ENCODE measurements at places on chromosomes 11 and 22.

DNA sequence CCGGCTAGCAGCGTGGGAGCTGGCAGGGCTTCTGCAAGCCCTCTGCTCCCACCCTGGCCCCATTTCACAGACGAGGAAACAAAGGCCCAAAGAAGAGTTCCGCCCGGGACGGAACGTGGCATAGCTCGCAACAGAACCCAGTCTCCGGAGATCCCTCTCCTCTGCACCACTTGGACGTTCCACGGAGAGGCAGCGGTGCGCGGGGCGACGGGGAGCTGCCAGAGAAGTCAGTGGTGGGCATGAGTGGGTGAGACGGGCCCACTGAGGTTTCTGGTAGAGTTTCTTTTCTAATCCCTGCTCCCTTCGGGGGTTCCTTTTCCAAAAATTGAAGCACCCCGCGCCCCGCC is 554 bp upstream of the NECTIN1 start:
- no peak for DNase-seq

DNA sequence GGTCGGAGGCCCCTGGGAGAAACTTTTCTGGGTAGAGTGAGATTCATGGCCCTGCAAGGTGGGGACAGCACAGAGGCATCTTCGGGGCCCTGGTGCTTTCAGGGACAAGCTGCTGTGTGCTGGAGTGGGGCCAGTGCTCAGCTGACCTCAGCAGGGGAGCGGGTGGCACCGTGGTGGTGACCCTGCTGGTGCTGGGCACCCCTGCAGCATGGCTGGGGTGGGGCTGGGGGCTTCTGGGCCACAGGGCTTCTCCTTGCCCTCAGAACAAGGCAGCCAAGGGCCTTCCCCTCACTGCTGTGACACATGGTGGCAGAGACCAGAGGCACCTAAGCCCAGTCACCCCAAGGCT is 24.9 kb upstream of the GNB1L start:
- DNase-seq: no peak

GRCh38 chr11:17867341-17867740 is 132.8 kb downstream of the KCNC1 start:
- no peak for DNase-seq

- no peak for DNase-seq
Observed at GRCh38 chr22:17155941-17156340, 3.1 kb downstream of the HDHD5 start.

DNA sequence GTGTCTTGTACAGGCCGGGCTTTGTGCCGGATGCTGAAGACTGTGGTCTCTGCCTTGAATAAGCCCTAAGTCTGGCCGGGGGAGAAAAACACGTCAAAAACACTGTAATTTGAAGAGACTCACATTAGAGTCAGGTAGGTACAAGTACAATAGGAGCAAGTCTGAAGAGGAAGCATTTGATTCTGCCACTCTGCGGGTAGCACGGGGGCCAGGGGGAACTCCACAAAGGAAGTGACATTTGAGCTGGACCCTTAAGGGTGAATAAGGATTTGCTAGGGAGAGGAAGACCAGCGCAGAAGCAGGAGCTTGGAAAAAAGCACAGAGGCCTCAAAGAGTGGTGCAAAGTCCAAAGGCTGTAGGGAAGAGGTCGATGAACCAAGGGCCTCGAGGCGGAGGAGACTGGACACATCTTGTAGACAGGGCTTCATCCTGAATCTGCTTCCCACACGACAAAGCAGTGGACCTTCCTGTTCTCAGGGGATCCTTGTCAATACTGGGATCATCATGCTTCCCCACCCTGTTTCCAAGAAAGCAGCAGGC is 38.7 kb downstream of the BUD13 start:
- no peak for DNase-seq

DNA sequence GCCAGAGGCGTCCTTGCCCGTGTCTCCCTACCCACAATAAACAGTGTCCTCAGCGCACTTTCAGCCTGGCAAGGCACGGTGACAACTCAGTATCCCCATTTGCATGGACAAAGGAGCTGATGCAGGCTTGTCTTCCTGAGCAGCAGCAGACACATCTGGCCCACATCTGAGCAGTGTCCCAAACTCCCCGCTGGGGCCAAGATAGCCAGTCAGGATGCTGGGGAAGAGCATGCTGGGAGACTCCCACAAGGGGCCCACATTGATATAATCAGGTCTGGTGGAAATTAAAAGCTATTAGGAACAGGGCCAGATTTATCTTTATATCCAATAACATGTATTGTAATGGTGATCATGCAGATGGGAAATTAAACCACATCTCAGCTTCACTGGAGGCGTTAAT is 24.7 kb downstream of the DSCAML1 start:
- no peak for DNase-seq

GRCh38 chr22:26798462-26799065 is 141.2 kb downstream of the MIAT start:
- no peak for DNase-seq

DNA sequence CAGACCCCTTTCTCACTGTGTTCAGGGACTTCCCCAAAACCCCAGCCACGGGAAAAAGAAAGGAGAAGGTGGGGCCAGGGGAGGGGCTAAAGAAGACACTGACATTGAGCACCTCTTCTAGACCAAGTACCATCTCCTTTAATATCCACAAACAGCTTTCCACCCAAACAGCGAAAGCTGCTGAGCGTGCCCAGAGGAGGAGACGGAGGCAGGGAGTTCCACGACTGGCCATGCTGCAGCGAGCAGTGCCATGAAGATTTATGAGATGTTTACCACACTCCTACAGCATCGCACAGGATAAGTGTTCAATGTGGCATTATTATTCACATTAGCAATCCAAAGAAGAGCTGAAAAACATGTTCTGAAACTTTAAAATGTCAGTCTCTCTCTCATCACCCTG is 127.4 kb downstream of the LARGE1 start:
- no peak for DNase-seq

- DNase-seq: no peak
Observed at GRCh38 chr11:112025707-112026106, 499 bp downstream of the DLAT start.

- no peak for DNase-seq
Observed at GRCh38 chr11:110481523-110481922, 51.8 kb downstream of the FDX1 start.

DNA sequence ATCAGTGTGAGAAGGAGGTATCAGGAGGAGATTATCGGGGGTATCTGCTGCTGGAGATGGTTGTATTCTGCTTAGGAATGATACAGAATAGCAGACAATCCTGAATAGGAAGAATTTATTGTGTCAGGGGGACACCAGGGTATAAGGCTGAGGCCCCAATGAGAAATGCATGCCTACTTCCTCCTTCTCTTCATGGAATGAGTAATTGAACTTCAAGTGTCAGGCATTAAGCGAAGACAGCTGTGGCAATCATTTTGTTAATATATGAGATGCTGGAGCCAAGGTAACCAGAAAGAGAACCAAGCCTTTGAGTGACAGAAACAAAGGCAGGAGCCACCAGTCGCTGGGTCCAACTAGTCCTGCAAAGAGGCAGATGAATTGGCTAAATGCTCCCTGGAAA is 49.1 kb downstream of the KIRREL3 start:
- no peak for DNase-seq

- no peak for DNase-seq
Observed at GRCh38 chr22:42950281-42950680, 64.7 kb downstream of the PACSIN2 start.

DNA sequence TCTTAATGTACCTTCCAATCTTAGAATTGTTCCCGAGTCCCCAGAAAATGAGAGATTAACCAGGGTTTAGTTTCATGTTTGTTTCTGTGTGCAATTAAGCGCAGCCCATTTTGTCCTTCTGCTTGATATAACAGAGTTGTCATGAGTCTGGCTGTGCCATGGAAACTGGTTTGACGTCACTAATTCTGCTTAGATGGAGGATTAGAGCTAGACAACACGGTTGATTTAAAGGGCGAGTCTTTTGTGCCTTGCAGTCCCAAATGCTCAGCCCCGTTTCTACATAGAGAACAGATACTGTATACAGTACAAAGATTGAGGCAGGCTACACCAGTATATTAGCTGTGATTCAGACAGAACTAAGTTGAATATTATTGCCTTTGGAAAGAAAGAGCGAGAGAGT is 45.5 kb upstream of the ALKBH3 start:
- no peak for DNase-seq

DNA sequence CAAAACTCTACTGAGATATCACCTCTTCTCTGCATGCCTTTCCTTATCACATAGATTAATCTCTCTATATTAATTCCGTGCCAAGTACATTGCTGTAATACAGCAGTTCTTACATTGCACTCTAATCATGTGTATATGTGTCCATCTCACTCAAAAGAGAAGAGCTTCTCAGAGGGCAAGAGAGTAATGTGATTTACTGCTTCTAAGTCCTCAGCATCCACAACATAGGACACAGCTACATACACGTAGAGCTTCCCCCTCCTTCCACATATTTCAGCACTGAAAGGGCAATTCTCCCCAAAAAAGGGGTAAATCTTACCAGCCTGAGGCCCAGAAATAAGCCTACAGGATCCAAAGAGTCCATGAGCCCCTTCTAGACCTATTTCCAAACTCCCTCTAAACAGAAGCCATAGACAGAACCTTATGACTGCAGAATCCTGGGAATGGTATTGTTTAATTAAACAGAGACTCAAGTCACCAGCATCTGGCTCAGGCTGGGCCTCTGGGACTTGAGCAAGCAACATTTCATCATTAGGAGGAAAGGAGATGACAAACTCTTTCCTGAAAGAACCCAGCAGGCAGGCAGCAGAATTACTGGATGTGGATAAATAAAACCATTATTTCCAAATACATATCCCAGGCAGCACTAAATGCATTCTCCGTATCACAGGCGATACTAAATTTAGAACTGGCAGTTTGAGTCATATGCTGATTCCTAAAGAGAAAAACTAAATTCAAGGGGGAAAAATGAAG is 87.2 kb downstream of the KCNC1 start:
- DNase-seq: no peak

GRCh38 chr22:44396021-44396726 is 83.4 kb upstream of the SHISAL1 start:
- no peak for DNase-seq

GRCh38 chr11:133065847-133066485 is 466.3 kb downstream of the OPCML start:
- DNase-seq: no peak

- no peak for DNase-seq
Observed at GRCh38 chr11:48006301-48006992, 26.1 kb downstream of the PTPRJ start.

DNA sequence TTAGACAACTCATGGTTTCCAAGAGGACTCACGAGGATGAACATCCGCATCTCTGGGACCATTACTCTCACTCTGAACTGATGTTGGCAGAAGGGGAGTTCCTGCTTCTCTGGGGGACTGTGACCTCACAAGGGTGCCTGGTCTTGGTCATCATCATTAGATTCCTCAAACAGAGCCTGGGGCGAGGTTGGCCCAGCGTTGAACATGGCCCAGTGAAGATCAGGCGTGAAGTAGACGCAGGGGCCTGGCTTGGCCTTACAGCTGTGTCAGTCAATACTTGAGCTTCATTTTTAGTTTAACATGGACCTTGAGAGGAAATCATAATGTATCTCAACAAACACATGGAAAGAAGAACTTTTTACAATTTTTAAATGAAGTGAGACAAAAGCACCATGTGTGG is 617.1 kb downstream of the BRD1 start:
- no peak for DNase-seq

DNA sequence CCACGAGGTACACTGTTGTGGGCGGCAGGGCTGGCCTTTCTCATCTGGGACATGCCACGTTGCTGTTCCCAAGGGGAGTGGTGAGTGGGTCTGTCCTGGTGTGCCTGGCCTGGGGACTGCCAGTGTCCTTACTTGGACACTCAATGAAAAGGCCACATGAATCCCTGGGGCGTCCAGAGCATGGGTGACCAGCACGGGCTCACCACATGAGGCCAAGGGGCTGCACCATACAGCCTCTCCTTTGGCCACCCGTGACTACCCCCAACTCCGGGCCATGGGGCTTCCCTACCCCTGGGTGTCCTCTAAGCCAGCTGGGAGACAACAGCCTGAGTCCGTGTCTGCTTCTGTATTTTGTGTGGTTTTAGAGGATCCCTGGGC is 20.2 kb upstream of the TXNRD2 start:
- no peak for DNase-seq

- DNase-seq: no peak
Observed at GRCh38 chr22:44116755-44117684, 63.7 kb upstream of the PARVG start.

DNA sequence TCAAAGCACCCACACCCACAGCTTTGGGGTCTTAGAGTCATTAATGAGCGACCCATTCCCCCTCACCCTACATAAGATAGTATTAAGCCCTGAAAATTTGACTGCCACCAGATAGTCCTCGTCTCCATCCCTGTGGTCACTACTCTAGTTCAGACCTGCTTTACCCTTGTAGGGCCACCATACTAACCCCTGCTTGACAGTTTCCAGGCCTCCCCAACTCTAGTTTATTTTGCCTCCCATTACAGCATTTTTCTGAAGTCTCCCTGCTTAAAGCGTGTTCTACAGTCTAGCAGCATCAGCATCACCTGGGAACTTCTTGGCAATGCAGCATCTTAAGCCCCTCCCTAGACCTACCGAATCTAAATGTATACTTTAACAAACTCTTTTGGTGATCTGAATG is 192.4 kb downstream of the MAML2 start:
- DNase-seq: no peak

DNA sequence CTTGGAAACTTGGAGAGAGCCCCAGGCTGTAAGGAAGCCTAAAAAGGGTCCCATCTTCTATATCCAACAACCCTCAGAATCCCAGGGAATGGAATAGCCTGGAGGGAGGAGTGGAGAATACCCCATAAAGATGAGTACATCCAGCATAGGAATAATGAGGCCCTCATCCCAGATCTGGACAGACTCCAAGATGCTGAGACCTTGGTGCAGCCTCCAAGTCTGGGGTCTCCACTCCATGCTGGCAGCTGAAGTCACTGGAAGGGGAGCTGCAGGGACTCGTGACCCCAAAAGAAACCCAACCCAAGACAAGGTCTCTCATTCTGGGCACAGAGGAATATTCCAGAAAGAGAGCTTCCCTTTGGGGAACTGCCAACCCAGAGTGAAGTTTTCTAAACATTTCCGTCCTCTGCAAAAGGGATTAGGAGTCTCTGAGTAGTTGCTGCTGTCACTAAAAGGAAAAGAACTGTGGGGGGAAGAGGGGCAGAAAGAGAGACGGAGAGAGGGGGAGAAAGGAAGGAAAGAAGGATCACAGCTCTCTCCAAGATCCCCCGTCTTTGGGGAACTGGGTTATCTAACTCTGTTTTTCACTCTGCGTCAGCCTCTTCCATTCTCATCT is 589 bp downstream of the SCGB1A1 start:
- DNase-seq: no peak

GRCh38 chr11:126925321-126926093 is 75.1 kb downstream of the KIRREL3 start:
- no peak for DNase-seq
